ENCODE measurements at places on chromosomes 13 and 19.

DNA sequence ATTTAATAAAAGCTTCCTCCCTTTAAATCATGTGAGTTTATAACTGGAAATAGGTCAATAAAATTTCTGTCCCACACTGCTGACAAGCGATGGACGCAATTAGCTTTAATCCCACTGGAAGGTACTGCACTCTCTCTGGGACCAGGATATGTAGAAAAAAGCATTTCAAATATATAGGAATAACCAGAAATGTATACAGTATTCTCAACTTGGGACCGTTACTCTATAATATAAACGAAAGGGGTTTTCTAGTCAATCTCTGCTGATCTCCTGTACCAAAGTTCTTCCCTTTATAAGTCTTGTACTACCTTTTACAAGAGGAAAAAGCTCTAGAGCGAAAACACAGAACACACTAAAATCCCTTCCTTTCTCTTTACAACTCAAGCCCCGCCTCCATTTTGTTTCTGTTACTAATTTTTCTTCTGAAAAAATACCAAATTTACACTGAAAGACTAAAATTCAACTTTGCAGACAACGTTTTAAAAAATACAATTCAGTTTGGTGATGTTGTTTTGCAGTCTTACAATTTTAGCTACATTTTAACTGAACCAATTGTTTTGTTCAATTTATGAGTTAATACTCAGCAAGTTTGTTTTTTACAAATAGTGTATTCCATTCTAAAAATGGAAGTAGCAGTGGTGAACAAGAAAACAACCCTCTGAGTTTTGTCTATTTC lies 1.7 kb upstream of the USPL1 start:
- no peak for DNase-seq

- DNase-seq, result peak; percentile 95
These were observed 46.2 kb downstream of the ZNF557 start for GRCh38 chr19:7115721-7116120.

GRCh38 chr13:98549006-98549727 lies 27.7 kb downstream of the STK24 start:
- no peak for DNase-seq

- DNase-seq, result peak; percentile 20
These were observed 10.6 kb downstream of the REXO1 start for GRCh38 chr19:1837625-1838105.

DNA sequence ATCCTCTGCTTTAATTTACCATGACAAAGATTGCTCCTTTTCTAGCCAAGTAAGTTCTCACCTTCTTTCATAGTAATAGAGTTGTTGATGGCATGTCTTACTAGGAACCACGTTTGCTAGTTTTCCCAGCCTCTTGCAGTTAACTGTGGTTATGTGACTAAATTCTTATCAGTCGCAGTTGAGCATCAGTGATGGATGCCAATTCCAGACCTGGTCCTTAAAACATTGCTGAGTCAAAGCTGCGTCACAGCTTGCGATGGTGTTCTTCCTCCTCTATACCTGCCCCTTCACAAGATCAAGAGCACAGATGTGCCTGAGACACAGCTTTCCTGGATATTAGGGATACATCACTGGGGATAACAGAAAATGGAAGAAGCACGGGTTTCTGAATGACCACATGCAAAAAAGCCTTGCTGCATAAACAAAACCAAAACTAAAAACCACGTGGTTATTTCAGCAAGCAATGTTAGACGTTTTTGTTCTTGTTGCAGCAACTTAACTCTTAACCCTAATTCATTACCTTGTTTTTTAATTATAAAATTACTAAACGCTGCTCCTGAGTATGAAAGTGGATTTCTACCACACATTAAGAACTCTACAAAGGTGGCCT lies 97.6 kb upstream of the DACH1 start:
- DNase-seq, result no peak

- no peak for DNase-seq
These were observed 12.2 kb upstream of the TM9SF2 start for GRCh38 chr13:99489028-99489427.

DNA sequence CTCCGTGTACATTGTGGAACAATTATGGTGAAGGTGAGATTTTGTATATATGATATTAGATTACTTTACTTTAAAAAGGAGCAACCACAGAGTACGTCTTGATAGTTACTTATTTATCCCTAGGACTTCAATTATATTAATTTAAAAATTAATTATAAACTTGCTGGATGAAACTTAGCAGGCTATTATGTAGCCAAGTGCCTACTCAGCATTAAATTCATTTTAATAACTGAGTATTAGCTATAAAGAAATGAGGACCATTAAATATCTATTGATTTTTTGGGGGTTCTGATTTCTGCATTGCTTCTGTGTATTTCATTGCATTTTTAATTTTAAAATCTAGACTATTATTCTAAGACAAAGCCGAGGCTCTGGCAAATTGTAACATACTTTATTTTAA lies 109.4 kb downstream of the HS6ST3 start:
- DNase-seq, result no peak

GRCh38 chr13:49112782-49113525 lies 107.2 kb upstream of the MLNR start:
- DNase-seq, result no peak

DNA sequence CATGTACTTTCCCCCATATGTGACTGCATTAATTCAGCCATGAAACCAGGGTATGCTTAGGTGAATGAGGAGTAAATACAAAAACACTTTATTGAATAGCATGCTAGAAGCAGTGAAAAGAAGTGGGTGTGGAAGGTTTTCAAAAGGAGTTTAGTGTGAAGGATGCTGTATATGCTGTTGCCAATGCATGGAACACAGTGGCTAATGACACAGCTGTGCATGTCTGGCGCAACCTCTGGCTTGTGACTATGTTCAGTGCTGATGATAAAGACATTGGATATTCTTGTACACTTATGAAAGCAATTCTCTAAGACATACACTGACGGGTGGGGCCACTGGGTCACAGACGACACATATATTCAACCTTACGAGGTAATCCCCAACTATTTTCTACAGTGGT lies 55.2 kb downstream of the SOX21 start:
- no peak for DNase-seq

GRCh38 chr19:5240011-5240410 lies 100.6 kb downstream of the PTPRS start:
- no peak for DNase-seq

DNA sequence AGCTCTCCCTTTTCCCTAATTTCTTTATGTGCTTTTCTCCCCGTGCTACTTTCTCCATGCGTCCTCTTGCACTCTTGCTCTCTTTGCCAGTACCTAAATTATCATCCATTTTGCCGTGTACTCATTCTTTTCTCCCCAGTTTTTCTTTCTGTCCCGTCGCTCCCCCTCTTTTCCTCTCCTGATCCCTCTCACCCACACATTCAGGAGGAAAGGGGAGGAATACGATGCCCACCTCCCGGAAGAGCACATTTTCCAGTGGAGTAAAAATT lies 821 bp downstream of the ZNF616 start:
- no peak for DNase-seq

- no peak for DNase-seq
These were observed 88.3 kb downstream of the DOCK9 start for GRCh38 chr13:98889419-98890085.
